Stimulated activated CD4-positive, alpha-beta T cell treated with anti-CD3 and anti-CD28 coated beads, Interleukin-2, amount 100 ng/mL, for 24 hours (primary cell): ENCODE measurements at places on chromosomes 1 and 21.

DNA sequence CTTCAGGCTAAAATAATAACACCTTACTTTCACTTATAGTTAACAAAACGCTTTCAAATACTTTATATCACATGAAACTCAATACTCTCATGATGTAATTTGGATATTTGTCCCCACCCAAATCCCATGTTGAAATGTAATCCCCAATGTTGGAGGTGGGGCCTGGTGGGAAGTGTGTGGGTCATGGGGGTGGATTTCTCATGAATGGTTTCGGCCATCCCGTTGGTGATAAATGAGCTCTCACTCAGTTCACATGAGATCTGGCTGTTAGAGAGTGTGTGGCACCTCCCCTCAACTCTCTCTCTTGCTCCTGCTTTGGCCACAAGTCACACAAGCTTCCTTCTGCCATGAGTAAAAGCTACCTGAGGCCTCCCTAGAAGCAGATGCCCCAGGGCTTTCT is 22.5 kb upstream of the PTGFRN start:
- no peak for DNase-seq

DNA sequence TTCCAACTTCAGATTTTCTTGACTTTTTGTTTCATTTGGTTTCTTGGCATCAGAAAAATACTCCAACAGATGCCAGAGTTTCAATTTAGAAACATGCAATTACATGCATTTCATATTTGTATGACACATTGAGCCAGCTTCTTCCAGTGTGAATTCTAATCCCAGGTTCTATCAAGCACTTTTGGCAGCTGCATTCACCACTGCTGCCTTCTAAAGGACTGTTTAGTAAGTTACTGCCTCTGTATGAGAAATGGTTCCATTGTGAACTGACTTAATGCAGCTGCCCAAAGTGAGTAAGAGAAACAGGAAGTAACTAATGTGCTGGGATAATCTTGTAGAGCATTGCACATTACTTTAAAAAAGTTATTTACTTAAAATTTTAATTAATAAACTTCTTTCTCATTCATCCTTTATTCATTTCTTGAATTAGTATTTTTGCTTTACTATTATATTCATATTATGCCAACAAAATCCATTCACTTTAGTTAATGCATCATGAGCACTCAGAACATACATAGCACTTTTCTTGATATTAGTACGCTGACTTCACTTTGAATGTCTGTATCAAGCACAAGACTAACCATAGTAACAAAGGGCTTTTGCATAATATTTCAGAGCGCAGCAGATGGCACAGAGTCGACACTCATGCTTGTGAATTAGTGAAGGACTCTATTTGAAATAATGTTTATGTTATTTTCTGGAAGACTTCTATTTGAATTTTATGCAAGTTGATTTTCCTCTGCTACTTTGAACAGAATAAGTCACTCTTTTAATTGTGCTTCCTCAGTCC is 9.8 kb downstream of the RGS18 start:
- DNase-seq = no peak

GRCh38 chr1:98991127-98992012 is 13.3 kb downstream of the PLPPR5 start:
- DNase-seq = no peak

GRCh38 chr1:225762002-225762441 is 15.6 kb upstream of the SRP9 start:
- no peak for DNase-seq

DNA sequence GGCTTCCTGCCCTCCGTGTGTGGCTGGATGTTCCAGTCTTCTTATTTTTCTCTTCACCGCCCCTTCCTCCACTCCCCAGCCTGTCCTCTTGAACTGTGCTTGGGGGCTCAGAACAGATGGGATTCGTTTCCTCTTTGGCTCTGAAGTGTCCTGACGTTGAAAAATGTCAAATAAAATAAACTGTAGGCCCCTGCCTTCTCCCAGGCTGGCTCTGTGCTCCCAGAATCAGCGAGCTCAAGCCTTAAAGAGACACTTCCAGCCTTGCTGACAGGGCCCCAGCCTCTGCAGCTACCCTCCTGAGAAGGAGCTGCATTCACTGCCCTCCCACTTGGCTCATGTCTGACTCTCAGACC is 104.2 kb upstream of the IPO9 start:
- no peak for DNase-seq

GRCh38 chr21:26148071-26148839 is 22.3 kb downstream of the APP start:
- DNase-seq = no peak

DNA sequence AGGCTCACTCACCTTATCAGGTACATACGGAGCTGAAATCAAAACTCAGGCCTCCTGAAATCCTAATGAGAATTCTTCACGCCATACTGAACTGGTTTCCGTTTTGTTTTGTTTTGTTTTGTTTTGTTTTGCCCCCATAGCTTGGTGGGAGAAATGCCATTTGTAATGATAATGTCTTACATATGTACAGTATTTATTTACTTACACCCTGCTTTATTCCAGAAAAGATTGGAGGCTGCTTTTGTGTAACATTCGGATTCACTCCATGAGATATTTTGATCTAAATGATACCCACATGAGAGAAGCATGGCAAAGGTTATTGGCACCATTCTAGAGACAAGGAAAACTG is 84.7 kb downstream of the EPHB2 start:
- DNase-seq = no peak

- no peak for DNase-seq
Measured at GRCh38 chr1:32915766-32916706, 14.8 kb upstream of the TMEM54 start.

- no peak for DNase-seq
Measured at GRCh38 chr1:119565131-119565772, 58.2 kb downstream of the HSD3B1 start.
